ENCODE measurements at places on chromosomes 2 and 18.

- DNase-seq = no peak
These were observed 48.4 kb upstream of the ANKRD44 start for GRCh38 chr2:197358931-197359330.

- no peak for DNase-seq
These were observed 204.9 kb upstream of the ACVR2A start for GRCh38 chr2:147639891-147640290.

DNA sequence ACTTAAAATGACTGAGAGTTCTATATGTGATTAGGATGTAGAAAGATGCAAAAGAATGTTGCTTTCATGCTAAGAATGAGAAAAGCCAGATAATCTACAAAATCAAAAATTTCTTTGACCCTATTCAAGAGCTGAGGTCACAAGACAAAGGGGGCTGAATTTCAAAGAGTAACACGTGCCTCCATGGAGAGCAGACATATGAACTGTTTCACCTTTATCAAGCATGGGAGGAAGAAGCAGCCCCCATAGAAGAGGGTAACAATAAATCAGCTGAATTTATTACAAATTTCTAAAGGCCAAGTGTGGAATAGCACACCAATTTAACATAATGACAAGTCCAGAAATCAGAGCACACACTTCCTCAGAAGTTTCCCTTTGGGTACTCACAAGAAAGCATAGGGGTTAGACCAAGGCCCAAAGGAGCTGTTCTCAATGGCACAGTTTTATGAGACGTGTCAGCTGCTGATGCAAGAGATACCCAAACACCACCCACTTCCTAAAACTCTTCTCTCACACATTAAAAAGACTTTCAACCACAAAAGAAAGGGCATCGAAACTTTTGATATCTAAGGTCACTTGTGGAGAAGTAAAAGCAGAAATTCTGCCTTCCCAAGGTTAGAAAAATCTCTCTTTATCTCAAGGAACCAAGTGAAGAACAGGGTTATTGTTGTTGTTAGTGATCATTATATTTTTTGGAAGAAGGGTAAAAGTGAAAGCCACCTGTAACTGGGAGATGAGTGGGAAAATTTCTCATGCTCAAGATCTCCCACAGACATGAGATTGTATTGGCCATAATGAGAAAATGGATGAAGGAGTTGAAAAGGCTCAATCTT, 950.1 kb downstream of the TRIB2 start:
- DNase-seq = no peak

GRCh38 chr2:96602330-96602823, 35.7 kb downstream of the KANSL3 start:
- DNase-seq = no peak

DNA sequence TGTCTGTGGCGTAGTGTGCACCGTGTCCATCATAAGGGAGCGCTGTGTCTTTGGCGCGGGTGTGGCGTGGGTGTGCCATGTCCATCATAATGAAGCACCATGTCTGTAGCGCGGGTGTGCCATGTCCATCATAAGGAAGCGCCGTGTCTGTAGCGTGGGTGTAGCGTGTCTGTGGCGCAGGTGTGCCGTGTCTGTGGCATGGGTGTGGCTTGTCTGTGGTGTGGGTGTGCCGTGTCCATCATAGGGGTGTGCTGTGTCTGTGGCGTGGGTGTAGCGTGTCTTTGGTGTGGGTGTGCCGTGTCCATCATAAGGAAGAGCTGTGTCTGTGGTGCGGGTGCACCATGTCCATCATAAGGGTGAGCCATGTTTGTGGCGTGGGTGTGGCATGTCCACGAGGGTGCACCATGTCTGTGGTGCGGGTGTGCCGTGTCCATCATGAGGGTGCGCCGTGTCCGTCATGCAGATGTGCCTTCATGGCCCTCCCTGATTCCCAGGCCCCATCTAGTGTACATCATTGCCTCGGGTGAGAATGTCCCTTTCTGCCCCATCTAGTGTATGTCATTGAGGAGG, 275.0 kb downstream of the GBX2 start:
- DNase-seq = no peak

- no peak for DNase-seq
These were observed 38.8 kb downstream of the GCG start for GRCh38 chr2:162113088-162113775.

- no peak for DNase-seq
These were observed 249.3 kb upstream of the RBBP8 start for GRCh38 chr18:22683786-22684185.

DNA sequence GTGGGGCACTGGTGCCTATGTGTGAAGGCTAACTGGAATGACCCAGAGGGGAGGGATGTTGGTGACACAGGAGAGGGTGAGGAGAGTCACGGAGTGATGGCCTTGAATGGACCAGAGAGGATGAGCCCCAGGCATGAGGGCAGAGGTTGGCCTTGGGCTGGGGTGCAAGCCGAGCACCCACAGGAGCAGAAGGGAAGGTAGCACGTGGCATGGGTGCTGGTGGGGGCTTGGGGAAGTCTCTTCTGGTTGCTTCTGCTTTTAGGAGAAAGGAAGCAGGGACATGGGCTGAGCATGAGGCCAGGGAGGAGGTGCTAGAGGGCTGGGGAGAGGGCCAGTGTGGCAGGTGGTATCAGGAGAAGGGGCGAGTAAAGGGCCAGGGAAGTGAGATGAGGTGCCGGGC, 183.8 kb downstream of the DYSF start:
- DNase-seq = no peak

GRCh38 chr2:85735691-85736090, 18.1 kb upstream of the ATOH8 start:
- DNase-seq = no peak

DNA sequence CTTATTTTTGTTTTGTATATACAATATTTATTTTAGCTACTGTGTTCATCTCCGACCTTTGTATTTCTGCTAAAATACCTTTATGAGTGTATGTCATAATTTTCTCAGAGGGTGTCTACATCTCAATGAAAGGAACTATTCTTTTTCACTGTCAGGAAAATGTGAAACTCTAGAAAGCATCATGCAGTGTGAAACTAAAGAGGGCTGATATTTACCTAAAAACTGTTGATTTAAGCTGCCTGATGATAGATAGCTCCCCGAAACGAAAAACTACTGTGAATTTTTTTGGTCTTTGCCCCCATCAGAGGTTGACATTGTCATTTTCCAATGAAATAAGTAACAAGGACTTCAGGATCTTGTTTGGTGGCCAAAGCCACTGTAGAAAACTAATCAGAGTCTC, 38.8 kb downstream of the TMEM178A start:
- DNase-seq = no peak

DNA sequence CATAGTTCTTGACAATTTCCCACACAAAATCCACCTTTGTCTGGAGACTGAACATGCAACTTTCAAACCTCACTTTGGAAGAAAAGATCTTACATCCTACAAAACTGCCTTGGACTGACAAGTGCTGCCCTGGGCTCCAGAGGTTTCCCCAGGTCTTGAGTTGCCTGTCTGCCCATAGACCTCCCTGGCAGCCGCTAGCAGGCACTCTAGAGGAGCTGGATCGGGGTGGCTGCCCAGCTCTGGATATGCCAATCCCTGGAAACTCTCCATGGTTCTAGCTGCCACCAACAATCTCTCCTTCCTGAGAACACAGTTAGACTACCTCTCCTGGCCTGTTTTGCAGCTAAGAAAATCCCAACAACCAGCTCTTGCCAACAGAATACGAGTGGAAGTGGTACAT, 3.4 kb upstream of the ITGB6 start:
- DNase-seq = no peak

DNA sequence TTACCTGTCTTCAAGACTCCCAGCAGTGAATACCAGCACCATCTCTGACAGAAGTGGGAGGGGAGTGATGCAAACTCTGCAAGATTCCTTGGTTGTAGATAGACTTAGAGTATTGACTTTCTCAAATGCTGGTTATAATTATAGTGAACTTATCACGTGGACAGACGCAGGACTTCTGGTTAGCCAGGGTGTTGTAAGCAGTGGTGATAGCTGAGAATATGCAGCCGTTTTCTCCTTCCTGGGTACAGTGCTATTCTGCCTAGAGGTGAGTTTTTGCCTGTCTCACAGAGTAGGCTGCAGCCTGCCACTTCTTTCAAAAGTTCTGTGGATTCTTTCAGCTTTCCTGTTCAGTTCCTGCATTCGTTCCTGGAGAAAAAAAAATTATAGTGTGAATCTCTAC, 733 bp upstream of the CXCR2 start:
- no peak for DNase-seq

- DNase-seq = no peak
These were observed 197.7 kb upstream of the SH3BP4 start for GRCh38 chr2:234754126-234754525.

DNA sequence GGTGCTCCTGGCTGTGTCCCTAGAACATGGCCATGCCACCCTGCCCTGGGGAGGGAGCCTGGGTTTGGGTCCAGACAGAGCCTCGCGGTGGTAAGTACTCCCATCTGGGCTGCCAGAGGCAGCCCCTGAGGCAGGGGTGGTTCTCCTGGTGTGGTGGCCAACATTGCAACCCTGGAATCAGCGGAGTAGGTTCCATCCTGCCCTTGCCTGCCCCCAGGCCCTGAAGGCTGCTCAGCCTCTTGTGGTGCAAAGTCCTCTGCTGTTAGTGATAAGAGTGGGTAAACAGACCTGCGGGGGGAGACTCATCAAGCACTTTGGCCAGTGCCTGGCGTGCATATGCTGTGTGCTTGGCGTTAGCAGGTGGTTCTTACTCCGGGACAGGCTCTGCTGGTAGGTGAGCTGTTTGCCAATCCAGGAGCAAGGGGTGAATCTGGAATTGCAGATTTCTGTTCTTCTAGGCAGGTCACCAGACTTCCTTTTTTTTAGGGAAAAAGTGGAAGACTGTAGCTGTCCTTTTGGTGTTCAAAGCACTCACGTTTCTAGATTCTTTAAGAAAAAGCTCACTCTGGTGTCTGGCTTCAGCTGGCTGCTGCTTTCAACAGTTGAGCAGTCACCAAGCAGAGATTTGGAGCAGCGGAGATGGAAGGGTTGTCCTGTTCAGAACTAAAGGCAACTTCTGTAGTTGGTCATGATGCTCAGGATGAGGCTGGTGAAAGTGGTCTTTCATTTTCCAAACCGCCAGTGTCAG, 3.2 kb downstream of the CNNM3 start:
- no peak for DNase-seq

DNA sequence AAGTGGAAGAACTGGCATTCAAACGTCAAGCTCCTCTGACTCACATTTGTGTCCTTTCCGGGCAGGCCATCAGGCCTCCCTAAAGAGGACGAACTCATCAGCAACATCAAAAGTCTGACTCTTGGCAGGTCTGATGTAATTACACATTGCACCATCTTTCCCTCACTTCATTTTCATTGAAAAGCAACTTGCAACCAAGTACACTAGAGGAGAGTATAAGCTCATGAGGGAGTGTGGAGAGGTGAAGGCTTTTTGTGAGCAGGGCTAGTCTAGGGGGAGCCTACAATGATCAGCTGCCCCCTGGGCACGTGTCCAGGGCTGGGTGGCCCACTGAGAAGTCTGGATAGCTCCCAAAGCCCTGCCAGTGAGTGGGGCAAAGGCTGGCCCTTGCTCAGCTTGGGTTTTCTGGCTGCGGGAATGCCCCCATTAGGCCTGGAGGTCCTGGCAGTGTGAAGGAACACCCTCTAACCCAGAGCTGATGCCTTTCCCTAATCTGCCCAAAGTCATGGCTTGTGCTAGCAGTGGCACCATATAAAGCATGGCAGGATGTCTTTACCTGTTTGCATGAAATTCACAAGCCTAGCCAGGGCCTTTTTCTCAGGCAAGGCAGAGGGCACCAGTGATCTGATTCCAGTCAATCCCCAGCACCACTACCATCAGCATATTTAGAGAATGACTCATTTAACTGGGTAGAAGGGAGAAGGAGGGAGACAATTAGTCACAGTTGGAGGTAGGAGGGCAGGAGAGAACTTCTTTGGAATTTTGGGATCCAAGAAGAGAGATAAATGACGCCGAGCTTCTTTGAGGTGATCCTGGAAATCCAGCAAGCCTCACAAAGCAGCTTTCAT, 8.5 kb upstream of the DAW1 start:
- DNase-seq = no peak

GRCh38 chr18:36518839-36519238, 221.3 kb downstream of the FHOD3 start:
- DNase-seq = no peak

- DNase-seq = no peak
These were observed 236.9 kb upstream of the RAB6C start for GRCh38 chr2:129742415-129743180.

DNA sequence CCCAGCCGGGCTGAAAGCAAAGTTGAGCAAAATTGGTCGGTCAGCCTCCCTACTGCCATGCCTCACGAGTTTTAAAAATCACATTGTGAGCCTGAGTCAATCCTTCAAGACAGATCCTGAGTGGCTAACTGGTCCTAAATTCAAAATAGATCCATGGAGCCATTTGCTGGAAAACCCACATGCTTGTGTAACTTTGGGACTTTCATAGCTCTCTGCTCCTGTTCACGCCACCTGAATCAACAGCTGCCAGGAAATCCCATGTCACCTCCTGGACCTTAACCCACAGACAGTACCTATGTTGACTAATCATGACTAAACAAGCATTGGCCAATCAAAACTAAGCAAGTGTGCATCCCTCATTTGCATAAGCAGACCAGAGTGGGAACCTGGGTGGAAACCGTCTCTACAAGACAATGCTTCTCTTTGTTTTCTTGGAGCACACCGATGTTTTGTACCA, 42.8 kb upstream of the LDLRAD4 start:
- no peak for DNase-seq

GRCh38 chr2:195533771-195534642, 123.0 kb upstream of the SLC39A10 start:
- peak; percentile 30 for DNase-seq

DNA sequence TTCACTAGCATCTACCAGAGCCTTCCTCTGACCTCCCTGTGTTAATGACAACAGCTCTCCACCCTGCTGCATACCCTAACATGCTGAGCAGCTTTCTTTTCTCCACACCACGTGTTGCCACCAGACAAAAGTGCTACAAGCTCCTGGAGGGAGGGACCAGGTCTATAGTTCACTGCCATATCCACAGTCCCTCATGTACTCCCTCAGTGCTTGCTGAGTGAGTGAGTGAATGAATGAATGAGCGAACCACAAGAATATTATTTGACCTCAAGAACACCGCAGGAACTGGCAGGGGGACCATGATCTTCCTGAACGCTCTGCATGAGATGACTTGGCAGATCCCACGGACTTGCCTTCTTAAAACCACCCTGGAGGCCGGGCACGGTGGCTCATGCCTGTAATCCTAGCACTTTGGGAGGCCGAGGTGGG, 47.4 kb upstream of the CAB39 start:
- no peak for DNase-seq

DNA sequence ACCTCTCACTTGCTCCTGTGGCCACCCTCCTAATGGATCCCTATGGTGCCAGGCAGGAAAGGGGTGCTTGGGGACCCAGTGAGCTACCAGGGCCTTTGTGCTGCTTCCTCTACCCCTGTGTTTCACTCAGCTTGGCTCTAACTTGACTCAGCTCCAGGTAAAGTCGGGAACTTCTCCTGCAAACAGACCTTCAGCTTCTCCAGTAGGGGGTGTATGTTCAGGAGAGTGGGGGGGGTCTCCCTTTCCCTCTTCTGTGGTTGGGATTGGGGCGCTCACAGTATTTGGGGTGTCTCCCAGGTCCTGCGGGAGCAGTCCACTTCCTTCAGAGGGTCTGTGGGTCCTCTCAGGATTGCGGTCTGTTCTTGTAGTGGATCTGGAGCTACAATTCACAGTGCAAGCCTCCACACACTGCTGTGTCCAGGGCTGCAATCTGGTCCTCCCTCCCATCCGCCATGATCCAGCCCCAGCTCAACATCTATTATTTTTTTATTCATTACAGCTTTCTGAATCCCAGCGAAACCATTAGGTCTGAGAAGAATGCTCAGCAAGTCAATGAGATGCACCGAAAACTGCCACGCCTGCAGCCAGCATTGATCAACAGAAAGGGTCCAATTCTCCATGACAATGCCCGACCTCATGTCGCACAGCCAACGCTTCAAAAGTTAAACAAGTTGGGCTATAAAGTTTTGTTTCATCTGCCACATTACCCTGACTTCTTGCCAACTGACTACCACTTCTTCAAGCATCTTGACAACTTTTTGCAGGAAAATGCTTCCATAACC, 26.4 kb upstream of the SAP130 start:
- DNase-seq = no peak
